ENCODE measurements at places on chromosomes 4 and X. TPM values are rescaled to one million over a fixed set of nuclear protein-coding genes. Genes with fewer than 3 reads are reported as not detected.

GASK1B gene
- total RNA-seq: 29.1 TPM

GRCh38 chrX:337331-337831, 18.8 kb upstream of the GTPBP6 start:
- no peak for DNase-seq

CNGA1 gene
- 4.7 TPM for total RNA-seq

RAB41 gene
- total RNA-seq: not detected

DNA sequence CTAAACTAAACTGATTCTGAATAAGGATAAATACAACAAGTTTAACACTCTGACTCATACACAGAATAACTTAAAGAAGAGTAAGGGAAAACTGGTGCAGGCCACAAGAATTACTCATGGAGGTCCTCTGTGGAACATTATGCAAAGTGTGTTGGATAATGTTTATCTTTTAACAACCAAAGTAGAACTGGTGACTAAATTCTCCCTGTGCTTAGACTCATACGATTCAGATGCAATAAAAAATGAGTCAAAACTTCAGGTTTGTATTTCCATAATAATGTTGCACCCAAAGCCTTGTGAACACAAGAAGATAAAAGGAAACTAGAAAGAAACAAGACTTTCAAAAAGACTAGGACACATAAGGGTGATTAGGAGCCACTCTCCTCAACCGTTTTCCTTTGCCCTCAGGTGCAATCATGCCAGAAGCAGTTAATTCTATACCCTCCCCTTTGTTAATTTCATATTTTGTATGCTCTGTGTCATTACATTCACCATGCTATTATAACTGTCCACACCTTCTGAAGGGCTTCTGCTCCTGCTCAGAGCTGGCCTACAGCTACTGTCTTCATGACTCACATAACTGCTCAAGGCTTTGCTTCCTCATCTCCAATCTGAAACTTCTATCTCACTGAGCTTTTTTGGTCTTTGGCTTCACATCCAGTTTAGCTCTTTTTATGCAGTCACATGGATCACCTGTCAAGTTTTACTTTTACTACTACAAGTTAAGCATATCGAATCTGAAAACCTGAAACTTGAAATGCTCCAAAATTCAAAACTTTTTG, 60.2 kb downstream of the KCNIP4 start:
- no peak for DNase-seq

RHOH gene
- 0.29 TPM for total RNA-seq

- DNase-seq: no peak
Observed at GRCh38 chr4:156238171-156238570, 284.5 kb upstream of the CTSO start.

SEC24D gene
- total RNA-seq: 87.6 TPM

DNA sequence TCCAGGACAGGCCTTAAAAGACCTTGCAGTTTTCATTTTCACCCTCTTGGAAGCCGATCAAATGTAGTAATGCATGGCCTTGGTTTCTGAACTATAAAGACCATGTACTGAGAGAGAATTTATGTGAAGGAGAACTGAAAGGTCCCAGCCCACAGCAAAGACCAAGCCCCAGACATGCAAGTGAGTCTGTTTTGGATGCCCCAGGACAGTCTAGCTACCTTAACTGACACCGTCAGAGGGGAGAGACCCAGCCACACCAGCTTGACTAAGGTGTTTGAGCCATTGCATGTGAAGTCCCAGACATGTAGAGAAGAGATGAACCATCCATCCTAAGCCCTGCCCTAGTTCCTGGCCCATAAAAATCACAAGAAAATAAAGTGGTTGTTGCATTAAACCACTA, 316.8 kb upstream of the GATB start:
- no peak for DNase-seq

Data from mesothelial cell of epicardium (in vitro differentiated cells).